Stimulated activated CD4-positive, alpha-beta T cell treated with anti-CD3 and anti-CD28 coated beads, Interleukin-1b, Interleukin-23, amount 100 ng/mL, for 4 hours (primary cell): ENCODE measurements at places on chromosomes 3 and 15.

DNA sequence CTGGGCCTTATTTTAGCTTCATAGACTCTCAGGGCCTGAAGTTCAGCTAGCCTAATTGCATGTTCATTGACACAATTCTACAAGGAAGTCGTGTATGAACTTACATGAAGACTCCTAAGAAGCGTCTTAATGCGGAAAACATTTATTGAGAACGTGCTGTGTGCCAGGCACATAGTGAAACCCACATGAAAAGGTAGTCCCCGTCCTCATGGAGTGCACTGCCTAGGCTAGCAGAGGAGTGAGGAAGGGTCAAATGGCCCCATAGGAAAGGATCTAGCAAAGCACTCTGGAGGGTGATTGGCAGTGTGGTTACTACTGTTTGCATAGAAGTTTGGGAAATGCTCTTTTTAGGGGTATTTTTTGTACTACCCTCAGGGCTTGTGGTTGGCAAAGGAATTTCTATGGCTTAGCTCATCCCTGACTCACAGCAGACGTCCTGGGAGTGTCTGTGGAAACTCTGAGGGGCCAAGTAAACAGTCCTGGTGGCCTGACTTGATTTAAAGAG is 854 bp upstream of the NPTN start:
- DNase-seq, result no peak

DNA sequence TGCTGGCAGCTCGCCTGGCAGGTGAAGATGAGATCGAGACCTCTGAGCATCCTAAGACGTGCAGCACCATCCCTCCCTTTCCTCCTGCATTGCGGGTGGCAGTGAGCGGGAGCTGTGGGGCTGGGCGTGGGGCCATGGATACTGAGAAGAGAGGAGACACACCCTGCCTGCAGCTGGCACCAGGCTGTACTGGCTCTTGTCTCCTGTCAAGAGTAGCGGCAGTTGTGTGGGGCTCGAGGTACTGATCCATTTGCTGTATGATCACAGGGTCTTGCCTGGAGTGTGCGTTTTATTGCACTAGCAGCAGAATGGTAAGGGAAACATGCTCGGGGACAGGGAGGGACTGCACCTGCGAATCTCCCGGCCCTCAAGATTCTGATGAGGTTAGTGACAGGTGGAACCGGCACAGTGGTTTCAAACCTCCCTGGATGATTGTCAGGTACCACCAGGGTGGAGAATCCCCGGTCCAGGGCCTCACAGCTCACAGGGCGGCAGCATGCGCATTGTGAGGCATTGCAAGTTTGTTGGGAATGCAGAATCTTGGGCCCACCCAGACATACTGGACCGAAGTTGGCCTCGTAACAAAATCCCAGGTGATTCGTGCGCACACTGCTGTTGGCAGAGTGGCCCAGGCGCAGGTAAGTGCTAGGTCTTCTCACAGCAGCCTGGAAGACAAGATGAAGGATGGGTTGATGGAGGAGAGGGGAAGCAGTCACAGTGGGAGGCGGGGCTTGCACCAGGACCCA is 14.1 kb downstream of the SYNM start:
- no peak for DNase-seq

DNA sequence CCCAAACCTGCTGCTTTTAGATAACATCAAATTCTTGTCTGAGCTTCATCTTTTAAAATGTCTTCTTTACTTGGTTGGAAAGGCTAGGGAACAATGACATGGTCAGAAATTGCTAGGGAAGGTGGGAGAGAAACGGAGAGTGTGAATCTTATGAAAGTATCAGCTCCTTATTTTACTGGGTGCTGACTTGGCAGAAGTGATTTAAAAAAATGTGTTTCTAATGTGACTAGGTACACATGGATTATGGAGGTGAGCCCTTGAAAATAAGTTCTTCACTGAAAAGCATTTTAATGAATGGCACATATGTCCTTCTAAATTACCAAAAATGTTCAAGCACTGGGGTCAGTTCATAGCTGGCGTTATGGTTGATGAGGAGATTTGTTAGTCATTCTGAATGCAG is 54.0 kb upstream of the PPARG start:
- DNase-seq, result no peak

- no peak for DNase-seq
Measured at GRCh38 chr15:22945071-22945470, 35.1 kb downstream of the CYFIP1 start.

GRCh38 chr3:105827959-105828358 is 40.9 kb downstream of the CBLB start:
- DNase-seq, result no peak

DNA sequence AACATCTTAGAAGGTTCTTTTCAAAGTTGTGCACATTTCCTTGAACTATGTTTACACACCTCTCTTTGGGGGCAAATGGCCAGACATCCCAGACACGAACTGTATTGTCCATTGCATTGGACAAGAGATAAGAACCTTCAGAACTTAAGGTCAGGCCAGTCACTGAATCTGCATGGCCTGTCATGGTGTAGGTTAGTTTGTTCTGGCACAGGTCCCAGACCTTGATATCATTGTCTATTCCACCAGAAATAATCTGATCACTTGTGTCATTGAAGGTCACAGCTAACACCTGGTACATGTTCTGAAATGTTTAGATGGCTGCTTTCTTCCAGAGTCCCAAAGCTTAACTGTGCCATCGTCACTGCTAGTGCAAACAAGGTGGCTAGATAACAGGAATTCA is 55.7 kb downstream of the KCNAB1 start:
- DNase-seq, result no peak

DNA sequence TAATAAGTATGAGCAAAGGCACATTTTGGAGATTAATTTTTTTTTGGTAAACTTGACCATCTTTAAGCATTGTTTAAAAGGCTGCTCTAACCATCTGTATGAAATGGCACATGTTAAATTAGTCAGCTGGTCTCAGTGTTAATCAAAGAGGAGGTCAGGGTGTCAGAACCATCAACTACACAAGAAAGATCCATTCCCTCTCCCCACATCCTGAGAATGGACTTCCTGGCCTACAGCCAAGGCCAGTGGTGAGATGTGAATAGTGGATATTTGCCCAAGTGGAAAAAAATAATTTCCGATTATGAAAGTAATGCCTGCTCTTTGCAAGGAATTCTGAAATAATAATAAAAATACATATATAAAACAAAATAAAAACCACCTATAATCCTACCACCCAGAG is 641.7 kb downstream of the NR2F2 start:
- DNase-seq, result no peak

DNA sequence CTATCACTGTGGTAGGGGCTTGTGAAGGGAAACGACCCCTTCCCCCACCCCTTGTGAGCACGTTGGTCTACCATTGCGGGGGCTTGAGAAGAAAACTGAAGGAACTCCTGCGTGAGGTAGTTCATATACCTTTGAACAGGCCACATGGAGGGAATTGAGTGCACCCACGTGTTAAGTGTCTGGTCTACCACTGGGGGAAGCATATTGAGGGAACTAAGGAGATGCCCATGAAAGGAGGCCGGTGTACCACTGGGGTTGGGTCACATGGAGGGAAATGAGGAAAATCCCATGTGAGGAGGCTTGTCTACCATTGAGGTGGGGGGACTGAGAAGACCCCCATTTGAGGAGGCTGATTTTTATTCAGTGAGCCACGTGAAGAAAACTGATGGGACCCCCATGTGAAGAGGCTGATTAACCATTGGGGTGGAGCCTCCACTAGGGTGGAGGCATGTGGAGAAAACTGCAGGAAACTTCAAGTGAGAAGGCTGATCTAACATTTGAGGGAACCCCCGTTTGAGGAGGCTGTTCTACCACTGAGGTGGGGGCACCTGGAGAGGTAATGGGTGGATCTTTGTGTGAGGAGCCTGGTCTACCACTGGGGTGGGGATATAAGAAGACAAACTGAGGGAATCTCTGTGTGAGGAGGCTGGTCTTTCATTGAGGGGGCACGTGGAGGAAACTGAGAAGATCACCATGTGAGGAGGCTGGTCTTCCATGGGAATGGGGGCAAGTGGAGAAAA is 163.2 kb downstream of the FBLN2 start:
- DNase-seq, result no peak

DNA sequence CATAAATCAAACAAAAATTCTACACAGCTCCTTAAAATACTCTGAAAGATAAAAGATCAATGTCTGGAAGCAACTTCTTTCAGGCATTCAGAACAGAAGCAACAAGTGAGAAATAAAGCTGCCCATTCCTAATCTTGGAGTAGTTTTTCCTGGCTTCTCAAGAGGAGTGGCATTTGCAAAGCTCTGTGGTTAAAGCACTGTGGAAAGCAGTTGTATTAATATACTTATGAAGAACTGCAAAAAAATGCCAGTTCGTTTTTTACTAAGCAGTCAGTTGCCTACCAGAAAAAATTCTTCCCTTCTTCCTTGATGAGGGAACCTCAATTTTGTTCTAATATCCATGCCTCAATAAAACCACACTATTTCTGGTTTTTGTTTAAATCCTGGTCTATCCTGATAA is 197.8 kb downstream of the TNIK start:
- DNase-seq, result no peak

GRCh38 chr3:126201168-126201567 is 20.8 kb upstream of the ALDH1L1 start:
- DNase-seq, result no peak

DNA sequence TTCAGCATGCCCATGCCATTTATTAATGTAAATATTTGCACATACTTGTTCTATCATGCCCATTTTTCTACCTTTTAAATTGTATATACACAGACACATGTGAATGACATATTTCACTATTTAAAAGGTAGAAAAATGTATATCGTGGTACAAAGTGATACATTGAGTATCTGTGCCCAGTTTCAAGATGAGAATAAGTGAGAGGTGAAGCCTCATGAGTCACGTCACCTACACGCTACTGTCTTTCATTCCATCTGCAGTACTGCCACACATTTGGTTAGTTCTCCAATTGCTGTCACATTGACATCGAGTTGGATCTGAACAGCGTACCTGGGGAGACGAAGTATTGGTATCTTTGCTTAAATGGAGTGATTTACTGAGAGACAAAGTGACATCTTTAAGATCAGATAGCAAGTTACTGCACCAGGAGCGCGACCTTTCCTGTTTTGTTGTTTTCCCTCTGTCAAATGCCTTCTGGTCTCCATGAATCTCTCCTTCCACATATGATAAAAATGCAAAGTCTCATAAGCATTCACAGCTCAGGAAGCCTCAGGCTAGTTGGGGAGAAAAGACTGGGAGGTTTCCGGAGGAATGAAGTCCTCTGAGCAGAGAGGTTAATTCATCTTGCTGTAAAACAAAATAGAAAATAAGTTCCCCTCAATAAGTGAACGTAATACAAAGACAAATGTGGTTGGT is 12.0 kb downstream of the GREM1 start:
- no peak for DNase-seq

DNA sequence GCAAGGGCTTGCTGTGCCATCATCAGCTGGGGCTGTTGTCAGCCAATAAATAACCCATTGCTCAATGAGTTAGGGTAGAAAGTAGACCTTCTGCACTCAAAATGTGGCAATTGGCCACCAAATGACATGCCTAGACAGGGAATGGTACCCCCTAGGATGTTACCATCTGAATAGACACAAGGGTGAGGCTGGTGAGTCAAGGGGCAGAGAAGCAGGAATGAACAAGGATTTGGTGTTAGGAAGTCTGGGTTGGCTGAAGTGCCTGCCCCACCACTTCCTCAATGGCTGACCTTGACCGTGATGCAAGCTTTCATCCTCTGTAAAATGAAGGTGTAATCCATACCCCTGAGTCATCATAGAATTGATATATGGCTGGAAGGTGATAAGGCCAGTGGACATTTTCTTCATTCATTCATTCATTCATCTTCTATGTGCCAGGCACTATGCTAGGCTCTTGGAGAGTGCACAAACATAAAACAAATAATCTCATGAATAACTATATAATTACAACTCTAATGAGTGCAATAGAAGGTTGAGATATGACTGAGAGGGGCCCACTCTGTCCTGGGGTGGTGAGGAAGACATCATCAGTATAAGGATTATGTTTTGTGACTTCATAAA is 4.4 kb upstream of the CA12 start:
- no peak for DNase-seq

DNA sequence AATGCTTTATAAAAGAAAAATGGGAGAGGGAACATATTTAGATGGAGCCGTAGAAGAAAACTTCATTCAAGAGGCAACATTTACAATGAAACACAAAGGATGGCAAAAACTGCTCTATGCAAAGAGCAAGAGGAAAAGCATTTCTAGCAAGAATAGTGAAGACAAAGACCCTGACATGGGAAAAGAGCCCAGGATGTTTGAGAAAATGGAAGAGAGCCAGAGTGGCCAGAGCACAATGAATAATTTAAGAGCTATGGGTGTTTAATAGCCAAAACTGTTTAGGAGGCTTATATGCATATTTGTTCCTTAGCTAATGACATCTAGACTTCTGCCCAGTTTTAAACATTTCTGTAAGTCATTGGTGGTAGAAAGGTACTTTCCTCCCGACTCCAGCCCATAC is 25.4 kb upstream of the SEMA6D start:
- no peak for DNase-seq

DNA sequence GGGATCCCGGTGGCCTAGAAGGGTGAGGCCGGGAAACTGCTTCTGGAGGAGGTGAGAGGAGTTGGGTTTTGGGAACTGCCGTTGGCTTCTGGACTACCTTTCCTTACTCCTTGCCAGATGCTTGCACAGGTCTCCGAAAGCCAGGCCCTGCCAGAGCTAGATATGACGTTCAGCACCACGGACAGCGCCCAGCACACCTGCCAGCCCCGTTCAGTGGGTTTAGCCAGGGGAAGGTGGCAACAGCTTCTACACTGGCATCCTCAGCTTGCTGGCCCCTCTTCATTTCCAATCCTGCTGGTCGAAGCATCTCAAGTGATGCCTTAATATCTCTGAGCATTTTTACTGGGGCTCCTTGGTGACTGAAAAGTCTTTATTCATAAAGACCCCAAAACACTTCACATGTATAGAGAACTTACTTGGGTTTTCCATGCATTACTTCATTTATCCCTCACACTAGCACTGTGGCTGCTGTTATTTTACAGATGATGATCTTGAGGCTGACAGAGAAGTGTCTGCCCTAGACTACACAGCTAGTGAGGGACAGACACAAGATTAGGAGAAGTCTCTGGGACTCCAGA is 21.9 kb downstream of the HCN4 start:
- peak; percentile 42 for DNase-seq

DNA sequence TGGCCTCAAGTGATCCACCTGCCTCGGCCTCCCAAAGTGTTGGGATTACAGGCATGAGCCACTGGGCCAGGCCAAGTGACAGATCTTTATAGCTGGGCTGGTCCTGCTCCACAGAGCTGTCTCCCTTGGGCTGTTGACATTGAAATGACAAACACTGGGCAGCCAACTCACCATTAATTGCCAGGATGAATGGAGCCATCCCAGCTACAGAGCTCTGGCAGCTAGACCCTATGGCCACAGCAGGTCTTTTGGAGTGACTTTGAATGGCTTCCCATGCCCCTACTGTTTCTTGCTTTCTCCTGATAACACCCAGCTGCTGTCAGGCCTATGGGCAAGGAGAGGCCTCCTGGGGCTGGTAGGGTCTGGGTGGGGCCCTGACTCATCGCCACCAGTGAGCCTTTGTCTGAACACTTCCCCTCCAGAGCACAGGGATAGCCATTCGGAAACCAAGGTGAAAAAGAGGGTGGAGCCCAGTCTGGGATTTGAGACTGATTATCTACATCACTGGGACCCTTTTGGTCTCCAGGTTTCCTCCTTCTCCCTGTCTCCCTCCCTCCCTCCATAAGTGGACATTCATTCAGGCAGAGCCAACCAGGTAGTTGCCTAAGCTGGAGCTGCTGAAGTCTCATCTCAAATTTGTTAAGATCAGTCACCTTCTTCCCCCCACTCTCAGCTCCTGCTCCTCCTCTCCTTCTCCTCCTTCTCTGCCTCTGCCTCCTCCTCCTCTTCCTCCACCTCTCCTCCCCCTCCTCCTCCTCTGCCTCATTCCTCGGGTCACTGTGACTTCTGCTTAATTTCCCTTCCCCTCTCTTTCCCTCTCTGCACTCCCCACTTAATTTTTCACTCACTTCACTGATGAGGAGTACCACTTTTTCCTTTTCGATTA is 34.0 kb downstream of the BHLHE40 start:
- DNase-seq, result no peak
